ENCODE measurements at places on chromosomes 5 and 9. TPM values are rescaled to one million over a fixed set of nuclear protein-coding genes. Genes with fewer than 3 reads are reported as not detected.

Gene PCDHB11
- polyA plus RNA-seq: 3.8 TPM

Gene BAAT
- 0.31 TPM for polyA plus RNA-seq

Gene C5orf58
- 0.24 TPM for polyA plus RNA-seq

Gene PCDHGA1
- polyA plus RNA-seq: 0.81 TPM

Gene NR6A1
- polyA plus RNA-seq: 1.6 TPM

Gene QRFP
- polyA plus RNA-seq: 0.40 TPM

Gene DPYSL3
- polyA plus RNA-seq: 30.3 TPM

Gene ADAMTS6
- 1.5 TPM for polyA plus RNA-seq

Gene SHOC1
- 0.92 TPM for polyA plus RNA-seq

Gene TLR4
- 8.7 TPM for polyA plus RNA-seq

Gene AGXT2
- polyA plus RNA-seq: 55.8 TPM

DNA sequence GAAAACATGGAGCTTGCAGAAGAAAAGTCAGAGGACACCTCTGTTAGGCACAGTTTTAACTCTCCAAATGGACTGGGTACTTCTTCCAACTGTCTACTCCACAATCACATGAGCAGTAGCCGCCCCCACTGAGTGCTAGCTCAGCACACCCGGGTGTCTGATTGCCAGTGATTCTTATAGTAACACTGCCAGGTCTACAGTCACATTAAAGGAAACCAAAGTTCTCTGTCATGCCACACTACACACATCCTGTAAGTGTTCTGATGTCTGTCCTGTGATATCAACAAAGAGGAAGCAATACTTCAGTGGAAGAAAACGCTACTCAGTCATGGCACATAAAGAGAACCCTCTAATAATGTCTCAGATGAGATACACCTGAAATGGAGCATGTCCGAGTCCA, at the start of gene HAVCR2:
Gene HAVCR2 (minus strand): TSS at position 69 of the 400 bp plus-strand sequence. CDS start 61 bp downstream, at position 8.
- DNase-seq: no peak

GRCh38 chr5:1846583-1846982, 36.1 kb downstream of the IRX4 start:
- DNase-seq: no peak

DNA sequence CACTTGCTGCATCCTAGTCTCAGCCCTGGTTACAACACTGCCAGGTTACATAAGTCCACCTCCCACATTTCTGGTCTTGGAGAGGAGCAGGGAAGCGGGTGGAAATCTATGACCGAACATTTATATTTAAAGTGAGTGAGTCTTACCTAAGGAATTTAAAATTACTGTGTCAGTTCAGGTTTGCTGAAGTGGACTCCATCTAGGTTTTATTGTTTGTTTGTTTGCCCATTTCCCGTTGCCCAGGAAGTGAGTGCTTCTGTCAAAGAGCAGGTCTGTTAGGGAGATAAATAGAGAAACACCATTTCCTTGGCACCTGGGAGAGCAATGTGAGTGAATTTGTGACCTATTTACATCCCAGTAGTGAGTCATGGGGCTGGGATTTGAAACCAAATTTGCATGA, 179.5 kb downstream of the KIF4B start:
- DNase-seq: no peak

DNA sequence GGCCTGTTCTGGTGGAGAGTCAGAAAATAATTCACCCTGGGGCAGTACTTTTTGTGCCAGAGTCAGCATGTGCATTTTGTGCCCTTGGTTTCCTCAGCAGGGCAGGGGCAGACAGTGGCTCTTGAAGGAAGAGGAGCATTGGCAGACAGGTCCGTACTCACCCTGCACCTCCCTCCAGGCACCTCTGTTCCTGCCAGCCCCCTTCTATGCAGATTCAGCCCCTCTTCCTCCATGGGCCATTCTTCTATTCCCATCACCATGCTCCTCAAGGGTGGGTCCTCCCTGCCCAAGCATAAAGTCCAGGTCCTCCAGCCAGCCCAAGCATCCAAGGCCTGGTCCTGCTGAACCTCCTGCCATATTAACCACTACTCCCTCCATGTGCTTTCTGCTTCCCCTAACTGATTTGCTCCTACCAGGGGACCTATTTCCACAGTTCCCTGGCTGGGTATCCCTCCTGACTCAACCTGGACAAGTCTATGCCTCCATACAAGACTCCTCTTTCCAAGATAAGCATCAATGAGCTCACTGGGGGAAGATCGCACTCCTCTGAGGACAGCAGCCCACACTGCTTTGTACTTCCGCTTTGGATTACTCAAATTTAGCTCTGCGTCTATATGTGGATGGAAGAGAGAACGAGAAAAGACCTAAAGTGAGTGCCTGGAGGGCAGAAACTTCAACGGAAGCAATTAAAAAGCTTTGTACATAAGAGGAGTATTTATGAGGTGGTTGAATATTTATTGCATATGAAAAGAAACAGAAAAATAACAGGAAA, 9.3 kb upstream of the ACSL6 start:
- DNase-seq: no peak

GRCh38 chr9:98736226-98736625, 27.5 kb upstream of the GABBR2 start:
- DNase-seq: no peak

GRCh38 chr5:95970359-95970704, 8.7 kb upstream of the ELL2 start:
- DNase-seq: no peak

DNA sequence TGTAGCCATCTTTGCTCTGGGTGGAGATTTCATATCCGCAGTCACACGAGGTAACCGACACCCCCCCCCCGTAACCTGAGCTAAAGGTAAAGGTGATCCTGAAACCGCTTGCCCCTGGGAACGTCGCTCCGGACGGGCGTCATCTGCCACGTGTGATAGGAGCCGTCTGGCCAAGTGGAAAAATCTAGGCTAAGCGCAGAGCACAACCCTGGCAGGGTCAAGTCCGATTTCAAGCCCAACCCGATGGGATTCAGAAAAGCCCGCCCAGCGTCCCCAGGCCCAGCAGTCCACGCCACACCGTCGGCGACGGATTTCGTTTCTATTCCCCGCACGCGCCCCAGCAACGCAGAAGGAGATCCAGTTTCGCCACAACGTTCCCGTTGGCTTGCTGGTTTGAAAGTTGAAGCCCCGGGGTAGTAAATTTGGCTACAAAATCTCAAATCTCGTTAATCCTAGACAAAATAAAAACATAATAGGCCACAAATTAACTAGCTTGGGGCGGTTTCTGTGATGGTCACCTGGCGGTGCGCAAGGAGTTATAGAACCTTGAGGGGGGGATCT, 32.4 kb upstream of the NFIB start:
- DNase-seq: no peak

DNA sequence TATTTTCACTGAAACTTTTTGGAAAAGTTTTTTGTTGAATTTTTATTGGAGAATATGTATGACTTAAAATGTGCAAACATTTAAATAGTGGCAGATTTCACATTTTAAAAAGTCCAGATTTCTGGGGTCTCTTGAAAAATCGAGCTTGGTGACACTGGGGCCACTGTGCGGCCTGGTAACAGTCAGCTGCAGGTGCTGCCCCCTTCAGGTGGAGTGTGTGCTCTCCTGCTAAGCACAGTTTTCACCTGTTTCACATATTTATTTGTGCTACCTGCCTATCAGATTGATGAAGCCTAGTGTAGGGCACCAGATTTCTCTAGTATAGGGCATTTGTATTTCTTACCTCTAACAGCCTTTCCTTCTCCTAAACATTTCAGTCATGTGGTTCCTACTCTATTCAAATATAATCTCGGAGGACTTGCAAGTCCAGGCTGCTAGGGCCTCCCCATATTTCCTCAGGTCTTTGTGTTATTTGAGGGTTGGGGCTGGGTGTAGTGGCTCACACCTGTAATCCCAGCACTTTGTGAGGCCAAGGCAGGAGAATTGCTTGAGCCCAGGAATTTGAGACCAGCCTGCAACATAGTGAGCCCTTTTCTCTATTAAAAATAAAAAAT, 95.8 kb upstream of the KLF9 start:
- DNase-seq: no peak

- no peak for DNase-seq
Measured at GRCh38 chr5:128135286-128135685, 51.7 kb downstream of the SLC12A2 start.

DNA sequence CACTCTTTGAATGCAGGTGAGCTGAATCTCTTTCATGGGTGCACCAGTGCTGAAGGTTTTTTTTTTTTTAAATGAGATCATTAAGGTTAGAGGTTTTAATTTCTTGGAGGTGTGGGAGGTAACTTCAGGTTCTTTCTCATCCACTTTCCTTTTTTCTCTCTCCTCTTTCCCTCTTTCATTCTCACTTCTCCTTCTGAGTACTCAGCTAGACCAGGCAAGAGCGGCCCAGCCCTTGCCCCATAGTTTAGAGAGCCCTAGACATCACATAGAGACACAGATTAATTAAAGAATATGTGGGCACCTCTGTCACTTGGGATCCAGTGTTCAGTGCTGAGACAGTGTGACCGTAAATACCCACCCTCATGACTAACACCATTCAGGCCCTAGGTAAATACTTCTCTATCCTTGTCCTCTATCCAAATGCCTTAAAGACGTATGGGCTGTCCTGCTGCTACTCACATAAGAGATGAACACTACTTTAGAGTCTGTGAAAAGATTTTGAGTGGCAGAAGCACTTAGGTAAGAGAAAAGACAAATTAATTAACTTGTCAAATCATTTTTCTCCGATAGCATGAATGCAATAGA, 174.1 kb downstream of the TLE4 start:
- DNase-seq: no peak

DNA sequence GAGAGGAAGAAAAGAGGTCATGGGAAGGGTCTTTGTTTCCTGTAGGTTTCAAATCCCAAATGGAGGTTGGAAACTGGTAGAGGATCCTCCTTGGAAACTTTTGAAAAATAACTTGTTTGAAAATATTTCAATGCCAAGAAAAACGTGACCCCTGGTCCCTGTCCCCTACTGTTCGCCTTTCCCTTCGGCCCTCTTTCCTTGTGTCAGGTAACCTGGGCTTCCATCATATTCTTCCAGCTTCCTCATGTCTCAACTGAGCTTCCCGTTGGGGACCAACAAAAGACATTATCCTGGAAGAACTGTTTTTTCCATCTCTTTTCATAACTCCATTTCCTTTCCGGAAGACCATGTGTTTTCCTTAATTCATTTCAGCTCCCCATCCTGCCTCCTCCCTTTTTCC, 266.8 kb upstream of the ANKRD55 start:
- DNase-seq: no peak

- DNase-seq: peak; percentile 61
Measured at GRCh38 chr5:143355710-143356109, 47.8 kb downstream of the NR3C1 start.

GRCh38 chr9:117945286-117945685, 241.1 kb downstream of the TLR4 start:
- no peak for DNase-seq

DNA sequence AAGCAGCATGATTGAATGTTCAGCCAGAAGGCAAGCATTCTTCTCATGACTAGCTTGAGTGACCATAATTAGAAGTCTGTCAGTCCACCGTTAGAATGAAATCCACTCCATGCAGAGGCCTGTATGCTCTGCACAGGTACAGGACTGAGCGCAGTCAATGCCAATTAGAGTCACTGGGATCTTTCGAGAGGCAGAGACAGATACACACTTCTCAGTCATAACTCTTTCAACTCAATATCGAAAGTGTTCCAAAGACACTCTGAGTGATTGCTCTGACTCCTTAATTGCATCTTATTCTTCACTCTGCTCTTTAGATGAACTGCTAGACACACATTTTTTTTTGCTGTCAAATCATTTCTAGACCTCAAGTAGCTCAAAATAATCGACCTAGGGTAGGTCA, 203.6 kb downstream of the GABRB2 start:
- no peak for DNase-seq

DNA sequence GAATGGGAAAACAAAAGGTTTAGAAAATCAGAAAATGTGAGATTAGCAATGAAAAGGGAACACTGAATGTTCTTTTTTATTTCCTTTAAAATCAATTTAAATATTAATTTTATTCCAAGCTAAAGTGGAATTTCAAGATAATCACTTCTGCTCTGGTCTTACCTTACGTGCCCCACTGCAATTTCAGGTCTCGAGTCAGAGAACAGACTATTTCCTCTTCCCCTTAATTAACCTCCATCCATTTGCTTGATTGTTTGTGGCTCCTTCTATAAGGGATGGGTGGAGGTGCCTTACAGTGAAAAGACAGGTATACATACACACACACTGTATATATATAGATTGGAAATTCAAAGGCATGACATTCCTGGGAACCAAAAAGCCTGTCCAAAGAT, 137.1 kb downstream of the SUSD1 start:
- no peak for DNase-seq

DNA sequence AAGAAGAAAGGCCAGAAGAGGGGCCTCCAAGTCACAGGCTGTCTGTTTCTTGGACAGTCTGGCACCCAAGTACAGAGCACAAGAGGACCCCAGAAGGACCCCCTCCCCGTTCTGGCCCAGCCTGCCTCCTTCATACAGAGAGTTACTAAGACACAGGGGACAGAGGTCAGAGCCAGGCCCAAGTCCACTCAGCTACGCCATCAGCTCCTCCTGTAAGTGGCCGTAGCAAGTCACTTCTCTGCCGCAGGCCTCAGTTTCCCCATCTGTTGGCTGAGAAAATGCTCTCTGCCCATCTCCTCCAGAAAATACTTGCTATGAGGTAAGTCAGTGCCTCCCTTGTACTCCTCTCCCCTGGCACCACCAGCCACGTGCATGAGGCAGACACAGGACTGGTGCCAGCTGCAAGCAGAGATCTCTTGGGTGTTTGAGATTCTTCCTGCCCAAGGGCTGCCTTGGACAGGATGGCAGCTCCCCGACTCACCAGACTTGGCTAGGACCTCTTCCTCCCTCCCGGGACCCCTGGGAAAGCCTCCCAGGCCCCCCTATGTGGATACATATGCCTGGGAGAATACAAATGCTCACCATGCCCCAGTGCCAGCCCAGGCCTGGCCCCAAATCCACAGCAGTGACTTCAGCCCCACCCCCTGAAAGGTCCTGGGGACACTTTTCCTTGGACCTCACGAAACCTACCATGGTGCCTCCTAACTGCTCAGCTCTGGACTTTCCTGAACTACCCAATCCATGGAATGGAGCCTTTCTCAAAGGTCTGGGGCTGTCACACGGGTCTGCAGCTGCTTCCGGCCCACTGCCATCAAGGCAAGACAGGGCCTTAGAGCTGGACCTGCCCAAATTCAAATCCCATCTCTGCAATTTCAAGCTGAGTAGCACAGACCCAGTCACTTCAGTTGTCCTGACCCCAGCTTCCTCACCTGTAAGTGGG, 5.1 kb downstream of the EEIG1 start:
- DNase-seq: no peak

DNA sequence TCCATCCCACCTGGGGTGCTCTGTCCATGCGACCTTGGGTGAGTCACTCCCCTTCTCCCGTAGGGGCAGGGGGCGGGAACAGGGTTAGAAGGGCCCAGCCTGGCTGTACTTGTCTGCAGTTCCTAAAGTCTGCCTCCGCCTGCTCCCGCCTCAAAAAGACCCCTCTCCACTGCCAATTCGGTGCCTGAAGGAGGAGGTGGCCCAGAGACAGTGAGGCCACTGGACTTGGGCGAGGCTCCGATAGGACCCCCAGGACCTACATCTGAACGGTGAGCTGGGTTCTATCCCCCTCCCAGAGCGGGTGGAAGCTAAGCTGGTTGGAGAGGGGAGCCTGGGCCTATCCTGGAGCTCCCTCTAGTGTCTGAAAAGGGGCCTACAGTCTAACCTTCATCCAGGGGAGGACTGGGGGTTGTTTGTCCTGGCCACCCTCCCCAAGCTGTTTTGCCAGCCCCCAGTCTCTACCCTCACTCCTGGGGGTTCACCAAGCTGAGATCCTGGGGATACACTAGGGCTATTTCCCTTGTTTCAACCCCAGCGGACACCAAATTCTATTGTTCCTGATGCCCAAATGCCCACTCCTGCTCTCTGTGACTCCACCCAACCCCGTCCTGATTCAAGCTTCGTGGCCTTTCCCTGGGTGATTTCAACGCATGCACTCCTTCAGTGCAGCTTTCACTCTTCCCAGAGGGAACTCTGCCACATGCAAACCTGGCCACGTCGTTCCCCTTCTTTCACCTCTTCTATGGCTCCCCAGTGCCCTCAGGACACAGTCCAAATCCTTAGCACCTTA, 6.1 kb upstream of the CRB2 start:
- DNase-seq: no peak
